ENCODE measurements at places on chromosomes 1 and 21.

GRCh38 chr1:160108888-160109662 lies 6.5 kb upstream of the ATP1A2 start:
- DNase-seq, result peak; percentile 53

DNA sequence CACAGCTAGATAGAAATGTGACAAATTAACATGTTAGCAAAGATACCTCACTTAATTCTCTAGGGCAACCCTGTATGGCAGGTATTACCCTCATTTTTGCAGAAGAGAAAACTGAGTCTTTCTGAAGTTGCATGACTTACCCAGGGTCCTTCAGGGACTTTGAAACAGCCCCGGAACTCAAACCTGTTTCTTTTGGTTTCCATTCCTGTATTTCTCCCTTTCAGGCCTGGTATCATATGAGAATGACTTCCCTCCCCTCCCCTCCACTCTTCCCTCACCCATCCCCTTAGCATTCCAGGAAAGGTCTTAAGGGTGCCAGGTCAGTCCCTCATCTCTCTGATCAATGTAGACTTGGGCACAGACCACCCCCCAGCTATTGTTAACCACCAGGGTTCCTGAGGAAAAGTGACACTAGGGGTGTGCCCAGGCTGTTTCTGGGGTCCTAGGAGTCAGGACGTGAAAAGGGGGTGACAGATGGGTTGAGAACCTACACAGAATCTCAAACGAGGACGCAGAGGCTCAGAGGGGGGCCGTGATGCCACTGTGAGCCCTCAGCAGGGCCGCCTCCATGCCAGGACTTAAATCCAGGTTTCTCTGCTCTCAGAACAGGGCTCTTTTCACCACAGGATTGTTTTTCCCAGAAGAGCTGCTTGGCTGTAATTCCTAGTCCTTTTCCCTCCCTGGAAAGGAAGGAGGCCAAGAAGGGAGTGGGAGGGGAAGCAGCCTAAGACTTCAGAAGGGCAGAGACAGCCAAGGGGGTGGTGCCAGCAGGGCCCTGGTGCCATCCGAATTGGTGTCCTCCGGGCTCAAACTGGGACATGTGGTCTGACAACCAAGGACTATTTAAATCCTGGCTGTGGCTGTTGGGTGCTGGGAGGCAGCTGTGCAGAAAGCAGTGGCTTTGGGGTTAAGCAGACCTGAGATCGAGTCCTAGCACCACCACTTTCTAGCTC lies 2.1 kb upstream of the WASF2 start:
- no peak for DNase-seq

GRCh38 chr1:155929057-155929456 lies 5.2 kb downstream of the KHDC4 start:
- DNase-seq, result no peak

- DNase-seq, result no peak
Measured at GRCh38 chr1:204462229-204462561, 32.4 kb downstream of the PIK3C2B start.

DNA sequence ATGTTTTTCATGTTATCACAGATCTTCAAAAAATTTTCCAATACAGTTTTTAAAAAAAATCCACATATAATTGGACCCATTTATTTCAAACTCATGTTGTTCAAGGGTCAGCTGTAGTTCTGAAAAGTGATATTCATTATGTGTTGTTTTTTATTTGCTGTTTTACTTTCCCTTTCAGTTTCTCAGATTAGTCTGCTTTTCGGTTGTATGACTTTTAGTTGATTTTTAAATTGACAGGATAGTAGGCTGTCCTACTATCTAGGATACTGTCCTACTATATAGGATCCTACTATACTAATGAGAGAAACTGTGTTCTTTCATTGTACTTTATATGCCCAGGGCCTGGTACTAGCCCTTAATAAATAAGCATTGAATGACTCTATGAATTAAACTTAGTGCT lies 33.6 kb upstream of the GPR52 start:
- DNase-seq, result no peak

DNA sequence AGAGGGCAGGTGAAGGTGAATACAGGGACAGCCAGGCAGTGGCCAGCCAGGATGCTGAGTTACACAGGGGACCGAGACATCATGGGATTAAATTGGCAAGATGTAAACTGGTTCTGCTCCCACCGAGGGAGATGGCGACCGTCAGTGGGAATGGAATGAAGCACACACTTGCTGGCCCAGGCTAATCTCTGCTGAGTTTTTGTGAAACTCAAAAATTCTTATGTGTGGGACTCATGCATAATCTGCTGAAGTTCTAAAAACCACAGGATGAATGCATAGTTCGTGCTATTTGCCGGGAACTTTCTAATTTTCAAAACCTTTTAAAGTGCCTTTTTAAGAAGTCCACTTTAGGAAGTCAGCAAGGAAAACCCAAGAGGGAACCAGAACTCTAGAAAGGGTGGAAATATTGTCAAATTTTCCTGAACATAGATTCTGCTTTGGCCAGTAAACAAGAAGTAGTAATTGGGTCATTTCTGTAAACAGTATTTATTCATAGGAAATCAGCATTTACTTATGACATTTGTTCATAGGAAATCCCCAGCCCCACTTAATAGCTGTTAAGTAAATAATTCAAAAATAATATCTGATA lies 85.4 kb upstream of the ROR1 start:
- DNase-seq, result no peak

- DNase-seq, result no peak
Measured at GRCh38 chr1:59057796-59058195, 239.1 kb upstream of the FGGY start.

GRCh38 chr1:8844501-8845006 lies 27.1 kb upstream of the RERE start:
- DNase-seq, result no peak

GRCh38 chr21:45481566-45481965 lies 60.7 kb downstream of the SLC19A1 start:
- DNase-seq, result no peak

DNA sequence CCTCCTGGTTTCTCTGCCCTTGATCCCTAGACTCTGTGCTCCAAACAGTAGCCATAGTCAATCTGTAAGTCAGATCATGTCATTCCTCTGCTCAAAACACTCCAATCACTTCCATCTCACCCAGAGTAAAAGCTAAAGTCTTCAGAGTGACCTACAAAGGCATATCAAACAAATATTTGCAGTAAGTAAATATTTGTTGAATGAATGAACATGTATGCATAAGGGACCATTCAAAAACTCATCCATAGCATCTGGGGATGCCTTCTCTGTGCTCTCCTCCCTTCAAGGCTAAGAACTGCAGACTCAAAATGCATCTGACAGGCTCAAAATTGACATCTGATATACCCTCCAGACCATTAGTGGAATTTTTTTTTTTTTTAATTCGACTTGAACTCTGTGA lies 18.1 kb upstream of the AK5 start:
- no peak for DNase-seq

DNA sequence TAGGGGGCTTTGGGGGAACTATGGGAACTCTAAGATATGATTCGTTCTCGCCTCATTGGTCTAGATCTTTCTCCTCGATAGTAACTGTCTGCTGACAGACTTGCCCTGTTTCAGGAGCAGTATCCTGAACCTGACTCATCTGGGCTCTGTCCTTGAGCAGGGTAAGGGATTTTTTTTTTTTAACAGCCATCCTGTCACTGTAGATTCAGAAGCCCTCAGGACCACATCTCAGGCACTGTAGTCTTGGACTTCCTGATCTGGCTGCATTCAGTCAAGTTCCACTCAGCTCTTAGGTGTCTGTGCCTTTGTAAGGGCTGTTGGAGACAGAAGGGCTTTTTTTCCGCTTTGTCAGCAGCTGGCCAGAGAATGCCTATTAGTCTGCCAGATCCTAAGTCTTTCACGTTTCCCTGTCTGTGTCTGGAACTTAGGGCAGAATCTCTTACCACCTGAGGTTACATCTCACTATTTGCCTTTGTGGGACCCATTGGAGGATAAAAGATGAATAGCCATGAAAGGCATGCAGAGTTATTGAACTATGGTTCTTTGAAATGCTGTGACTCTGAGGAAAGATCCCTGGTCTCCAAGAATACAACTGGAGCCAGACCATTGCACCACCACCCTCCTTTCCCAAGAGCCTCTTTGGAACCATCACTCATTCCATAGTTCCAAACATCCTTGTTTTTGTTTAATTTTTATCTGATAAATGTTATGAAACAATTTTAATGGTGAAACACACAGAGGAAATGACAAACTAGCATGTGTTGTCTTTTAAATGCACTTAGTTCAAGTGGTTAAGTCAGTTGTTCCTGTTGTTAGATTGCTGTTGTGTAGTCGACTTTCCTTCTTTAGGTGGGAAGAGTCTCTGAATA lies 49.7 kb upstream of the MACF1 start:
- DNase-seq, result no peak

DNA sequence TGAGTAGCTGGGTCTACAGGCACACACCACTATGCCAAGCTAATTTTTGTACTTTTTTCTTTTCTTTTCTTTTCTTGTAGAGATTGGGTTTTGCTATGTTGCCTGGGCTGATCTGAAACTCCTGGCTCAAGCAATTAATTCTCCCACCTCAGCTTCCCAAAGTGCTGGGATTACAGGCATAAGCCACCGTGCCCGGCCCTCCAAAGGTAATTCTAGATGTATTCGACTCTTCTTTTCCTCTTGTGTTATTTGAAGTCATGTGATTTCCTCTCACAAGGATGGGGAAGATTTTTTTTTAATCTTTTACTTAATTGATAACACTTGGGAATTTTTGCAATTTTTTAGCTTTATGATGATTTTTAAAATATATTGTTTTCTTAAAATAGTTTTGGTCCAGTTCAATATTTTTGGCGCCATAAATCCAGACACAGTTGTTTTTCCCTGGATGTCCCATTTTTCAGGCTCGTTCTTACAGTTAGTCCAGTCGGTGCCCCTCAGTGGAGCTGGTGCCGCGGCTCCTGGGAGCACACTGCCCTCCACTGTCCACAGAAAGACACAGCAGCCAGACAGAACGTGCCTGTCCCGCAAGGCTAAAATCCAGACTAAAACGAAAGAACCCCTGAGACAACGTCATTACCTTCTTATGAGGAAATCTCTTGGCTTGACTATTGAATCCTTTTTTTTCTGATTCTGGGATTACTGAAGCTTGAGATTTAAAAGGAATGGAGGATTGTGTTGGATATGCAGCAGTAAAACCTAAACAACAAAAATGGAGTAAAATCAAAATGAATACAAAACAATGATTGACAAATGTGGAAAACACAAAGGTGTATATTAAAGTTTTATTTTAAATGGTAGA lies 22.4 kb downstream of the STPG1 start:
- DNase-seq, result peak; percentile 58

DNA sequence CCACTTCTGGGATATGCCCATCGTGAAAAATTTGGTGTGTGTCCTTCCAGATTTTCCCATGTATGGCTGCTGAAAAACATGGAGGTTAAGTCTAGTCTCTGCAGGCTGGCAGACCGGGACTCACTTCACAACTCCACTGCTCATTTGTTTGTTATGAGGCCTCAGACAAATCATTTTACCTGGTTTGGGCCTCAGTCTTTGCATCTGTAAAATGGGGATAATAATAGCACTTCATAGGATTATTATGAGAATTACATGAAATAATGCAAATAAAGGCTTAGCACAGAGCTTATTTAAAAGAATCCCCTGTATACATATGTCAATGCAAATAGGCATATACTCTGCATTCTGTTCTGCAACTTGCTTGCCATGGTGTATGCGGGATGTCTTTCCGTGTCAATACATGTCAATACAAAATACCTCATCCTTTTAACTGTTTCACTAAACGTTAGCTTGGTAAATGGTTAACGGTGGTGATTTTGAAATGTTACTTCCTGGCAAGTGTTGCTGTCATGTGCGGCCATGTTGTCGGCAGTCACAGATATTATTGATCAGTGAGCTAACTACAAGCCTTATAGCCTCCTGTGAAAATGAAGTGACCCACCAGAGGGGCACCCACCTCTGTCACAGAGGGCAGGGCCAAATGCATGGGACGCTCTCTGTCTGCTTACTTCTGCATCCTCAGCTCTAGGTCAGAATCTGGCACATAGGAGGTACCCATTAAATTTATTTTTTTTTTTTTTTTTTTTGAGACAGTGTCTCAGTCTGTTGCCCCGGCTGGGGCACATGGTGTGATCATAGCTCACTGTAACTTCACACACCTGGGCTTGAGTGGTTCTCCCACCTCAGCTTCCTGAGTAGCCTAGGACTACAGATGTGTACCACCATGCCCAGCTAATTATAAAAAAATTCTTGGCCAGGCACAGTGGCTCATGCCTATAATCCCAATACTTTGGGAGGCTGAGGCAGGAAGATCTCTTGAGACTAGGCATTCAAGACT lies 4.3 kb downstream of the LCK start:
- DNase-seq, result no peak

GRCh38 chr21:35743571-35743970 lies 316.8 kb downstream of the SETD4 start:
- no peak for DNase-seq

DNA sequence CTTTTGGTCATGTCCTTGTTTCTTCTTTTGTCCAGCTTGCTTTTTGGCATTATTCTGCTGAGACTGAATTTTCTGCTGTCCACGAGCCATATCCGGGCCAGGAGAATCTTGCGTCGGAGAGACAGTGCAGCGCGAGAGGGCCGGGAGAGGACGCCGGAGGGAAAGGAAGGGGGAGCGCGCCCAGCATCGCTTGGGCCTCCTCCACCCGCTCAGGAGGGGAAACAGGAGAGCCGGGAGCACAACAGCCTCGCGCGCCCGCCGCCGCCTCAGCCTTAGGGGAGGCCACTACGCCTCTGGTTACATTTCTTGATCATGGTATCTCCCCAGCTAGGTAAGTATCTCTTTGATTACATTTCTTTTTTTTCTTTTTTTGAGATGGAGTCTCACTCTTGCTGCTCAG lies 7.4 kb upstream of the DEGS1 start:
- DNase-seq, result no peak

GRCh38 chr1:229170274-229170673 lies 100.6 kb upstream of the RAB4A start:
- no peak for DNase-seq

GRCh38 chr1:26500488-26501175 lies 28.4 kb downstream of the HMGN2 start:
- peak; percentile 88 for DNase-seq

GRCh38 chr1:17523321-17524041 lies 16.0 kb upstream of the ARHGEF10L start:
- DNase-seq, result no peak

- no peak for DNase-seq
Measured at GRCh38 chr1:195790514-195791168, 817.6 kb downstream of the KCNT2 start.

GRCh38 chr1:150302338-150302737 lies 8.7 kb downstream of the MRPS21 start:
- no peak for DNase-seq

GRCh38 chr1:70674941-70675685 lies 264.0 kb downstream of the CTH start:
- no peak for DNase-seq

Data from stimulated activated CD4-positive, alpha-beta T cell treated with anti-CD3 and anti-CD28 coated beads, TNF-alpha, amount 100 ng/mL, for 48 hours (primary cell).